ENCODE measurements at places on chromosomes 3 and 15.

DNA sequence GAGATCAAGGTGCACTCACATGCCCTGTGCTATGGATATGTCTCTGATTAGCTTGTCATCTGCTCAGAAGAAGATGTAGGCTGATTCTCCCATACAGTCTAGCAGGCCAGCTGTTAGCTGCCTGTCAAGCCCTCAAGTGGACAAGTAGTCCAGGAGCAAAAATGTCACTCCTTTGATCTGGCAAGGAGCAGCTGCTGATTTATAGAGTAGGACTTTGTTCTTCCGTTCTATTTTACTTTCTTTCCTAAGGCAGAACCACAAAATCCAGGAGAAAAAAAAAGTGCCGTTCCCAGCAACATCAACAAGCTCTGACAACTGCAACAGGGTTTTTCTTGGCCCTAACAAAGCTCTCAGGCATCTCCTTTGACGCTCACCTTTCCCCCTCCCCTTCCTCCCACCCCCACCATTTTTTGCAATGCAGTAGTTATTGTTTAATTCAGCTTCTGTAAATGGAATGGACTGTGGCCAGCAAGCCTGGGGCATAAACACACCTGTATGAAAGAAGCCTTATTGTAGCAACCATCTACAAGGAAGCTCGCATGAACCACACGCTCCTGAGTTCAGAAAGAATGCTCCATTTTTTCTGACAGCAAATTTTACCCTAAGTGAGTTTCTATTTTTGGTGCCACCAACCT lies 196.3 kb downstream of the MEIS2 start:
- DNase-seq, result no peak

- DNase-seq, result no peak
Observed at GRCh38 chr3:76826861-76827260, 213.0 kb upstream of the ROBO2 start.

- no peak for DNase-seq
Observed at GRCh38 chr3:111921181-111921580, 57.6 kb upstream of the ABHD10 start.

GRCh38 chr3:146854523-146854922 lies 249.4 kb upstream of the PLSCR5 start:
- no peak for DNase-seq

GRCh38 chr15:55118344-55118870 lies 78.3 kb downstream of the RSL24D1 start:
- DNase-seq, result no peak

GRCh38 chr3:46695177-46695961 lies 1.9 kb upstream of the ALS2CL start:
- peak; percentile 29 for DNase-seq

GRCh38 chr3:180820400-180820799 lies 92.1 kb upstream of the FXR1 start:
- DNase-seq, result no peak
